Mesenteric fat pad (tissue), 1 donor: ENCODE measurements at places on chromosomes 3 and 15. TPM values are rescaled to one million over a fixed set of nuclear protein-coding genes. Genes with fewer than 3 reads are reported as not detected.

Gene CPN2
- 0.16 TPM for total RNA-seq

Gene BNIP2
- 96.4 TPM for total RNA-seq

Gene MRPS25
- 52.3 TPM for total RNA-seq

Gene NPAP1
- not detected for total RNA-seq

Gene PLIN1
- total RNA-seq: 1,691 TPM

Gene MGA
- total RNA-seq: 32.9 TPM

Gene HYAL1
- total RNA-seq: 11.2 TPM

Gene CPNE9
- not detected for total RNA-seq

Gene LRRC28
- total RNA-seq: 20.7 TPM

Gene ARHGEF3
- total RNA-seq: 17.0 TPM

Gene SPATA12
- total RNA-seq: not detected

Gene SH3GL3
- not detected for total RNA-seq

Gene TTLL13
- total RNA-seq: not detected

Gene MOBP
- not detected for total RNA-seq

Gene DPPA2
- not detected for total RNA-seq

Gene ANKRD34C
- not detected for total RNA-seq

Gene GLDN
- 194 TPM for total RNA-seq

Gene SLC22A13
- total RNA-seq: 1.00 TPM

GRCh38 chr3:143109861-143110260, 9.7 kb upstream of the CHST2 start:
- DNase-seq: no peak

GRCh38 chr3:53242155-53242554, 13.7 kb downstream of the TKT start:
- DNase-seq: no peak

DNA sequence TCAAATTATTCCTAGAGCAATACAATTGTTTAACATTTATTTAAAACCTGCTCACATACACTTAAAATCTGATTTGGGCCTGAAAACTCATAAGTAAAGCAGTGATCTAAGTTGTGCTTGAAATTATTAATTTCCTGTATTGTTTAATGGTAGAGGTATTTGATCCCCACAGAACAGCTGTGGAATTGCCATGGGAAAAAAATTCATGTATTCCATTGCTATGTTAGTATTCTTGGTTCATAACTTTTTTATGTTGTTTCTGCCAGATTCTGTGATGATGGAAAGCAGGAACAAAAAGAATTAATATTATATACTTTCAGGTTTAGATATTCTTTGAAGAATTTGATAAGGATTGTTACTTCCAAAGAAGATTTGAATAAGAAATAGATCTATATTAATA, 831.5 kb upstream of the NR2F2 start:
- DNase-seq: no peak

DNA sequence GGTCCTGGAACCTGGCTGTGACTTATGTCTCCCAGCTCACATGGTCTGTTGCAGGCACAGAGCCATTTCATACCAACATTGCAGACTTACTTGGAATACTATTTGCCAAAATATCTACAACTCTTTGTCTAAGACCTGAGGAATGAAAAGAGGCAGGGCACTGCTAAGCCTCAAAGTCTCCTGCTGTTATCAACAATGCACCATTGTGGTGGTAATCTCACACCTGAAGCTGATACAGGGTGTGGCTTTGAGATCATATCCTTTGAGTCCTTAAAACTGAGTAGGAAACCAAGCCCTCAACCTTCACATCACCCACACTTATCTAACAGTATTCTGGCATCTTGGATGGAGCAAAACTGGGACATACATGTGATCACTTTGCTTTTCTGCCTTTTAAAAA, 782.0 kb downstream of the EPHA3 start:
- no peak for DNase-seq

DNA sequence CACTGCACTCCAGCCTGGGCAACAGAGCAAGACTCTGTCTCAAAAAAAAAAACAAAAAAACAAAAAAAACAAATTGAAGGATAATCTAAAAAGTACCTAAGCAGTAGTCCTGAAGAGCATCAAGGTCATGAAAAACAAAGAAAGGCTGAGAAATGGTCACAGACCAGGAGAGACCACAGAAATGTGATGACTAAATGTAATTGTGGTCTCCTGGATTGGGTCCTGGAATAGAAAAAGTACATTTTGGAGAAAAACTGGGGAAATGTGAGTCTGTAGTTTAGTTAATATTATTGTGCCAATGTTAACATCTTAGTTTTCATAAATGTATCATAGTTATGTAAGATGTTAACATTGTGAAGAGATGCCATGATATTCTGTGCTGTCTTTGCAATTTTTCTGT, 267.5 kb upstream of the NR2E3 start:
- no peak for DNase-seq

GRCh38 chr15:79656151-79657000, 224.2 kb downstream of the MINAR1 start:
- no peak for DNase-seq

- DNase-seq: no peak
Observed at GRCh38 chr3:37940242-37940908, 50.2 kb upstream of the VILL start.

DNA sequence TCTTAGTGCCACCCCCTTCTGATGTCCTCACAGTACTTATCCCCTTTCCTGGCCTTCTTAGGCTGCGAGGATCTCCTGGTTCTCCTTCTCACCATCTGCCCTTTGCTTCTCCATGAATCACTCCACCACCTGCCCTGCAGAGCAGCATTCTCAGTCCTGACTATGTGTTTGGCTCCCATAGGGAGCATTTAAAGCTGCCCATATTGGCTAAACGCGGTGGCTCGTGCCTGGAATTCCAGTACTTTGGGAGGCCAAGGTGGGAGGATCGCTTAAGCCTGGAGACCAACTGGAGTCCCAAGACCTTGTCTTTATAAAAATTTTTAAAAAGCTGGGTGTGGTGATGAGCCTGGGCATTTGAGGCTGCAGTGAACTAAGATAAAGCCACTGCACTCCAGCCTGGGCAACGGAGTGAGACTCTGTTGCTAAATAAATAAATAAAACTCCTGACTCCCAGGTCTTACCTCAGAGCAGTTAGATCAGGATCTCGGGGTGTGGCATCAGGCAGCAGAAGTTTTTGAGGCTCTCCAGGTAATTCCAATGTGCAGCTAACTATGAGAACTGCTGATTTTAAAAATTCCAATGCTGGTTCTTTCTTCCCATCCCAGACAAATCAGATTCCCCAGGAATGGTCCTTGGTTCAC, 36.2 kb upstream of the TLE3 start:
- no peak for DNase-seq

DNA sequence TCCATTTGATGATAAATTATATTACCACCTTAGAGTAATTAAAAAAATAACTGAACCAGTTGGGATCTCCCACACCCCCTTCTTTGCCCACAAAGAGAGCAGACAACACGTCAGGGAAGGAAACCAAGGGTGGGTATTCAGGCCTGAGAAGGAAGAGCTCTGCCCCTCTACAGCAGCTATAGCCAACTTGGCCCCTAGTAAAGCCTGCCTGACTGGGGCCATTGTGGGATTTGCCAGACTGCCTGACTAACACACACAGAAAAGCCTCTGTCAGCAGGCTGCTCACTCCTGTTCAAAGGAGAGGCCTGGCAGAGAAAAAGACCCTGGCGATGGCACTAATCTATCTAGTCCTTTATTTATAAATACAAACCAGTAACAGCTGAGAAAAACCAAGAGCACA, 41.4 kb downstream of the ATP8B4 start:
- DNase-seq: no peak

DNA sequence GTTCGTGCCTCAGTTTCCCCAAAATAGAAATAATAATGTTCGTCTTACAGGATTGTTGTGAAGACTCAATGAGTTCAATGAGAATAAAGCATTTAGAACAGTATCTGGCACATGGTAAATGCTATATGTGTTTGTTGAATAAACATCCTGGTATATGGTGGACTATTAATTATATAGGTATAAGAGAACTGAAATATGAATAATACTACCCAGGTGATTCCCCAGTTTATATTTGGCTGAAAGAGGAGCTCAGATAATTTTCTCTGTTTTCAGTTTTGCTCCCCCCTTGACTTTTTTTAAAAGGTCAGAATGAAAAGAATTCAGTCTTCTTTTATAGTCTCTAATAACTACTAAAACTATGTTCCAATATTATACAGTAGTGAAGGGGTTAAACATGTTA, 46.9 kb downstream of the USP8 start:
- DNase-seq: no peak

DNA sequence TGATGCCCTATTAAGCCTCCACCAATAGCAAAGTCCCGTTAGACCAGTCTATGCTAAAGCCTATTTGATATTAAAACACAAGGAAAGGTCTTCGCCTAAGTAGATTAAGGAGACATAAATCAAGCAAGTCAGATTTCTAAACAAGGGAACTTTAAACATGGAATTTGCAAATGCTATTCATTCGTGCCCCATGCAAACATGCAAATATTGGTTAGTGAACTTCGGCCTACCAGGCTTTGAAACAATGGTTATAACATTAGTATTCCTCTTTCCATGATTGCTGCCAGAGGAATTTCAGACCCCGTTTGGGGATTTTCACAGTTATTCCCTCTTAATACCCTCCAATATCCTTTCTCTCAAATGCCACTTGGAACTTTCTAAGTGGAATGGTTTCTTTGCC, 36.9 kb upstream of the ZNF280D start:
- DNase-seq: no peak

DNA sequence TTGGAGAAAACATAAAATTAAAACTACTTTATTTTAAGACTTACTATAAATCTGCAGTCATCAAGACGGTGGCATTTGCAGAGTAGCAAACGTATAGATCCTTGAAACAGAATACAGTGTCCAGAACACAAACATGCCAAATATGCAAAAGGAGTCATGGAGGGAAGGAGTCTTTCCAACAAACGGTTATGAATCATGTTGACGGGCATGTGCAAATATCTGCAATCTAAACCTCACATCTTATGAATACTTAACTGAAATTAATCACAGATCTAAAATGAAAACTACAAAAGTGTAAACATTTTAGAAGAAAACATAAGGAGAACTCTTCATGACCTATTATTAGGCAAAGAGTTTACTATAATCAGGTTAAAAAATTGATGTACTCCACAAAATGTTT, 69.4 kb downstream of the TFRC start:
- DNase-seq: no peak

DNA sequence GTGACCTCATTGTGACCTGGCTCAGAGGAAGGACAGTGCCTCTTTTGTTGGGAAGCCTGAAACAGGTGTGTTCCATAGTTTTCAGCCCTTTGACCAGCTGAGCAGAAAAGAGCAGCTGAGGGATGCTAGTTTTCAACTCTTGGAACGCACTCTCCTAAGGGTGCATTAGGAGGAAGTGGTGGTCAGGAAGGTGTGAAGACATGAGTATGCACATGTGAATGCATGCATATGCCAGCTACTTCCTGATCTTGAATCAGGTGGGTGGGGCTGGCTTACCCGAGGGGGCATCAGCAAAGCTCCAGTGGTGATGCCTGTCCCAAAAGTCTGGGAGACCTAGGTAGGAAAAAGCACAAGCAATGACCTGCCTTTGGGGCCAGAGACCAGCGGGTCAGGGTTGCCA, 23.3 kb upstream of the CEMIP start:
- no peak for DNase-seq

- no peak for DNase-seq
Observed at GRCh38 chr3:71492974-71493771, 90.4 kb downstream of the FOXP1 start.

- no peak for DNase-seq
Observed at GRCh38 chr3:175311946-175312345, 452.8 kb downstream of the NAALADL2 start.

DNA sequence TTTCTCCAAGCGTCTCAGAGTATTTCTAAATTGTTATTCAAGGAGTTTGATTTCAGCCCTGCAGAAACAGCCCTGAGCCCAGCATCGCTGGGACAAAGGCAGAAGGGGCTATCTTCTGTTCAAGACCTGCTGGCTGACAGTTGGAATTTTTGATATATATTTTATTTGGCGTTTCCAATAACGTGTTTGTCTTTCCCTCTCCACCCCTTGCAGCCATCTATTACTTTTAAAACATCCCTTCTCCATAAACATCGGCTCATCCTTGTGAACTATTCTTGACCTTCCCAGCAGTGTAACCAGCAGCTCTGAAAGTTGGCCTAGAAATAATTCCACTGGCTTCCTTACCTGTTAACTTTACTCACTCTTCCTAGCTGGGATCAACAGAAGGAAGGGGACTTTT, 5.5 kb upstream of the MEIS2 start:
- DNase-seq: no peak

DNA sequence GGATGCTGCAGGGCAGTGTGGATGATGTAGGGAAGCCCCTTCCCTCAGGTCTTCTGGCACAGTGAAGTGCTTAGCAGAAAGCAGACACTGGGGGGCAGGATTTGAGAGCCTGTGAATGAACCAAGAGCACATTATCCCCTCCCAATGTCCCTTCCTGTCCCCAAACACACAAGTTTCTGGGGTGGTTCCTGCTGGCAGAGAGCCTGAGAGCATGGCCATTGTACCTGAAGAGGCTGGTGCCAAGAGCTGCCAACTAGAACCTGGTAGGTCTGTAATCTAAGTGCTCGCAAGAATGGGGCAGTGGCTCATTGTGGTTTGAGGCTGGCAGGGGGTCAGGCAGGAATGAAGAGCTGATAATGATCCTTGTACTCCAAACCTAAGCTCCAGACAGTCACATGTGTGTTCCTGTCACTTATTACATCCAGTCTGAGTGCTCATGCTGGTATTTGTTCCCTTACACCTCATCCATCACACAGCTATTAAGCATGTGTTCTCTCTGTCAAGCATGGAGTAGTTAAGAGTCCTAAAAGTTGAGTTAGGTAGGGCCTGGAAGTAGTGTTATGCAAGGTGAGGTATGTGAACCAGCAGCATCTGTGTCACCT, 6.7 kb upstream of the CCR1 start:
- DNase-seq: no peak

DNA sequence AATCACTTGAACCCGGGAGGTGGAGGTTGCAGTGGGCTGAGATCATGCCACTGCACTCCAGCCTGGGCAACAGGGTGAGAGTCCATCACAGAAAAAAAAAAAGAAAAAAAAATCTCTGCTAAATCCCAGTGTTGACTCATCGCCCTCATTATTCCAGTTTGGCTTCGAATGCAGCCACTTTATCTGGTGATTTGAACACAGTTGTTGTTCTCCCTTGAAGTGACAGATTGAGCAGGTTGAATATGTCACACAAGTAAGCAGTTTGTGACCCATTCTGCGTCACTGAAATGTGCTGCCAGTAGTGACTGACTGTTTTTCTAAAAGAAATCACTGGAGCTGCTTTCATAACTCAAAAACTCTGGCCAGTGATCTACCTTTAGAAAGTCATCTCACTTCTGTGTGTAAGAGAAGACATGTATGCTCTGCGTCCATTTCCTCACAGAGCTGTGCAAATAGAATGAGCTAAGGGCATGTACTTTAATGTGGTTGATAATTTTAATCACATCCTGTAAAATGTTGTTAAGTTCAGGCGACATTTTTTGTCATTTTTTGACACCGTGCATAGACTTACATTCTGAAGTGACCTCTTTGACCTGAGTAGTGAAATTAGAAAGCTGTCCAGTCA, 12.5 kb downstream of the DOCK3 start:
- no peak for DNase-seq
